Activated CD4-positive, alpha-beta memory T cell treated with anti-CD3 and anti-CD28 coated beads for 36 hours (primary cell): ENCODE measurements at places on chromosomes 6 and 20. TPM values are rescaled to one million over a fixed set of nuclear protein-coding genes. Genes with fewer than 3 reads are reported as not detected.
A peak's percentile ranks its signal among the peaks of the same experiment; 100 is the strongest.

- no peaks in the 10 kb centered on the region for H3K4me1 ChIP-seq
- H3K4me3 ChIP-seq: no peak overlapping the region
- no peaks in the 10 kb centered on the region for H3K27me3 ChIP-seq
- DNase-seq: no peak
- H3K36me3 ChIP-seq: no peaks in the 10 kb centered on the region
Measured at GRCh38 chr20:55139173-55139765, 663.9 kb downstream of the DOK5 start.

DNA sequence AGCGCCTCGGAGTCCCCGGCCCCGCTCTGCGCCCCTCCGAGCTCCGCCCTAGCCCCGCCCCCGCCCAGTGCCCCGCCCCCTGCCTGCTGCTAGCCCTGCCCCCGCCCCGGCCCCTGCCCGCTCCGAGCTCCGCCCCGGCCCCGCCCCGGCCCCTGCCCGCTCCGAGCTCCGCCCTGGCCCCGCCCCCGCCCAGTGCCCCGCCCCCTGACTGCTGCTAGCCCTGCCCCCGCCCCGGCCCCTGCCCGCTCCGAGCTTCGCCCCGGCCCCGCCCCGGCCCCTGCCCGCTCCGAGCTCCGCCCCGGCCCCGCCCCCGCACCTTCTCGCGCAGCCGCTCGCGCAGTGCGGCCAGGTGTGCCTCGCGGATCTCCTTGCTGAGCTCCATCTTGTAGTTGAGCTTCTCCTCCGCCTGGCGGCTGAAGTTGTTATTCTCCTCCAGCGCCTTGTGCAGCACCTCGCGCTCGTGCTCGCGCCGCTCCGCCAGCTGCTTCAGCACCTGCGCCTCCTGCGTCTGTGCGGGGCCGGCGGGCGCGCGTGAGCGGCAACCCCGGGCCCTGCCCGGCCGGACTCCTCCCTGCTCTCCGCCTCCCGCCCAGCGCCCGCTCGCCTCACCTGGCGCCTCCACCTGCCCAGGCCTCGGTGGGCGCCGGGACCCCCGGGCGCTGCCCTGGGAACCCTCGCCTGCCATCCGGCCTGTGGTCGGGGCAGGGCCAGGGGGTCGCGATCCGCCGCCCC, 11.3 kb downstream of the STMN3 start:
- H3K27ac ChIP-seq: peak overlapping the region; percentile 77
- peaks cover 26% of the 10 kb centered on the region for H3K4me1 ChIP-seq
- H3K36me3 ChIP-seq: peaks cover 2% of the 10 kb centered on the region
- H3K27me3 ChIP-seq: no peaks in the 10 kb centered on the region

DNA sequence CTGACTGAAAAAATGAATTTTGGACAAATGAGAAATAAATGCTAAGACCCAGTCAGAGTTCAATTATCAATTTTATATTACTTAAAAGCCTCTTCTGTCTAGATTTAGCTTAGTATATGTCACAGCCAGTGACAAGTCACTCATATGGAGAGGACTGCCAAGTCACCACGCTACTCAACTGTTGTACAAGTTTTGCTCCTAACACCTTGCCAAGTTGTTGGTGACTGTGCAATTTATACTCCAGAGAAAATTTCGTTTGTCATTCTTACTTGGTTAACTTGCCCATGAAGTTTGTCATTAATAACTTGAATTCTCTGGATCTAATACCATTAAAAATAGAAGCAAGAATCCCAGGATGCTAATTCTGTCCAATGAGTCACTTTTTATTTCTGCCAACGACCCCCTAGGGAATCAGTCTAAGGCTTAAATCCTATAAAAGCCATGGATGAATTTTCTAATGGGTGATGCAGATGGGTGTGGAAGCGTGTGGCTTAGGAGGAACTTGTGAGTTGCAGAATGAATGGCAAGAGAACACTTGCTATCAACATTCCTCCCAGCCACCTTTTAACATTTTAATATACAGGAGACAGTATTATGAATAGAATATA, 30.4 kb upstream of the FBXO30 start:
- no peak overlapping the region for H3K27ac ChIP-seq
- H3K4me1 ChIP-seq: no peaks in the 10 kb centered on the region
- no peak for DNase-seq
- no peaks in the 10 kb centered on the region for H3K36me3 ChIP-seq
- H3K27me3 ChIP-seq: no peaks in the 10 kb centered on the region

DNA sequence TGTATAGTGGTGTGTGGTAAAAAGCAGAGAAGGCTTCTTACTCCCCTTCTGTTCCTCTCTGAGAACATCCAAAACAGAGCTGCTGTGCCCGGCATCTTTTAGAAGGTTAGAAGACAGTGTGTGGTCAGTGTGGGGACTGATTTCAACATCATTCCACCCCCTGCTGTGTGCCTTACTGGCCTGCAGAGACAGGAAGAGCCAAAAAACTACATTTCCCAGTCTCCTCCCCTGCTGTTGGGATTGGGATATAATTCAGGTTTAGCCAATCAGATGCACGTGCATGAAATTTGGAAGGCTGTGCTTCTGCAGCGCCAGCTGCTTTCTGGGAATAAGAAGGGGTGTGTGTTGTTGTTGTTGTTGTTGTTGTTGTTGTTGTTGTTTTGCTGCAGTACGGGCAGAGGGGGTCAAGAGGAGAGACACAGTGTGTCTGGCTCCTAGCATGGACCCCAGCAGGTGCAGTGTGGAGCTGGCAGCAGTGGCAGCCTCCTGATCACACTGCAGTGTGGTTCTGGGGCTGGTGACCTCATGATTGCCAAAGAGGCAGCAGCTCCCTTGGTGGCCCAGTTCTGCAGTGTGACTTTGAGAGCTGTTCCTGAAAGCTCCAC, 74.7 kb downstream of the MRPL14 start:
- no peak overlapping the region for H3K4me3 ChIP-seq
- H3K4me1 ChIP-seq: peaks cover 4% of the 10 kb centered on the region
- no peaks in the 10 kb centered on the region for H3K36me3 ChIP-seq
- no peak overlapping the region for H3K27ac ChIP-seq
- DNase-seq: no peak

- H3K27me3 ChIP-seq: no peaks in the 10 kb centered on the region
- DNase-seq: no peak
- no peaks in the 10 kb centered on the region for H3K4me1 ChIP-seq
- no peak overlapping the region for H3K4me3 ChIP-seq
Measured at GRCh38 chr6:150712505-150713252, 113.0 kb downstream of the PLEKHG1 start.

- no peak overlapping the region for H3K4me3 ChIP-seq
- no peaks in the 10 kb centered on the region for H3K27me3 ChIP-seq
- no peak overlapping the region for H3K27ac ChIP-seq
- DNase-seq: no peak
Measured at GRCh38 chr20:46408281-46408731, 1.9 kb upstream of the ELMO2 start.

- H3K4me3 ChIP-seq: peak overlapping the region; percentile 71
- H3K27me3 ChIP-seq: no peaks in the 10 kb centered on the region
- peaks cover 40% of the 10 kb centered on the region for H3K4me1 ChIP-seq
- no peak for DNase-seq
Measured at GRCh38 chr6:3847521-3847920, 1.7 kb upstream of the FAM50B start.

GRCh38 chr6:152874846-152875568, 107.8 kb downstream of the FBXO5 start:
- no peaks in the 10 kb centered on the region for H3K4me1 ChIP-seq
- peaks cover 17% of the 10 kb centered on the region for H3K27me3 ChIP-seq
- no peak overlapping the region for H3K27ac ChIP-seq

DNA sequence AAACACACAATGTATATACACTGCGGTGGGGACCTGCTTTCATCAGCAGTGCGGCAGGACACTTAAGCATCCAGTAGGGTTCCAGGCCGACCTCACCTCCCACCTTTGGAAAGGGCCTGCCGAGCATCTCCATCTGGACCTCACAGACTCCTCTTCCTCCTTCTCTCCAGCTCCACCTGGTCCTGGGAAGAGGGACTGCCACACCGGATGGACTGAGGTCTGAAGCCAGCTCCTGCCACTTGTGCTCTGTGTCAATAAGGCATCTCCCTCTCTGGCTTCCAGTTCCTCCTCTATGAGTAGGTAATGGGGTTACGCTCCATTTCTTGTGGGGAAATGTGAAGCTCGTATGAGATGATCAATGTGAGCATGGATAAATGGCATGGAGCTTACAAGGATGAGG, 19.1 kb upstream of the NNAT start:
- H3K36me3 ChIP-seq: no peaks in the 10 kb centered on the region
- no peak overlapping the region for H3K27ac ChIP-seq
- no peak overlapping the region for H3K4me3 ChIP-seq

GRCh38 chr6:95784869-95785268, 207.5 kb downstream of the MANEA start:
- no peaks in the 10 kb centered on the region for H3K36me3 ChIP-seq
- no peaks in the 10 kb centered on the region for H3K4me1 ChIP-seq
- H3K27me3 ChIP-seq: no peaks in the 10 kb centered on the region

DNA sequence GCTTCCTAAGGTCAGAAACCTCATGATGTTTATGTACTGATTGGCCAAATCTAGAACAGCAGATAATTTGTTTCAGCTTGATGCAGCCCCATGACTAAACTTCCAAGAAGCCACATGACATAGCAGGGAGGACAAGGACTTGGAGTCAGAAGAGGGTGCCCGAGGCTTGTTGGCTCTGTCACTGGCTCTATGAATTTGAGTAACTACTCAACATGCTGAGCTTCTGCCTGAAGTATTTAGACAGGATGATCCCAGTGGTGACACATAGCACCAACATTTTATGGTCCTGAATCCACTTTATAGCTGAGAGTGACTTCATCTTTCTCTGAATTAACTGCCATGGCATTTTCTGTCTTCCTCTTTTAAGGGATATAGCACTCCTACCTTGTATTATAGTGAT, 13.5 kb upstream of the TBX18 start:
- no peak overlapping the region for H3K4me3 ChIP-seq
- no peak overlapping the region for H3K27ac ChIP-seq
- H3K4me1 ChIP-seq: peaks cover 2% of the 10 kb centered on the region
- peaks cover 34% of the 10 kb centered on the region for H3K27me3 ChIP-seq
- DNase-seq: no peak

- H3K4me1 ChIP-seq: peaks cover 58% of the 10 kb centered on the region
- no peaks in the 10 kb centered on the region for H3K27me3 ChIP-seq
- no peak for DNase-seq
Measured at GRCh38 chr20:35088231-35089145, 4.1 kb downstream of the TRPC4AP start.

- no peak overlapping the region for H3K4me3 ChIP-seq
- no peak overlapping the region for H3K27ac ChIP-seq
- peaks cover 22% of the 10 kb centered on the region for H3K27me3 ChIP-seq
- H3K36me3 ChIP-seq: no peaks in the 10 kb centered on the region
Measured at GRCh38 chr20:31974951-31975487, 7.1 kb downstream of the XKR7 start.

DNA sequence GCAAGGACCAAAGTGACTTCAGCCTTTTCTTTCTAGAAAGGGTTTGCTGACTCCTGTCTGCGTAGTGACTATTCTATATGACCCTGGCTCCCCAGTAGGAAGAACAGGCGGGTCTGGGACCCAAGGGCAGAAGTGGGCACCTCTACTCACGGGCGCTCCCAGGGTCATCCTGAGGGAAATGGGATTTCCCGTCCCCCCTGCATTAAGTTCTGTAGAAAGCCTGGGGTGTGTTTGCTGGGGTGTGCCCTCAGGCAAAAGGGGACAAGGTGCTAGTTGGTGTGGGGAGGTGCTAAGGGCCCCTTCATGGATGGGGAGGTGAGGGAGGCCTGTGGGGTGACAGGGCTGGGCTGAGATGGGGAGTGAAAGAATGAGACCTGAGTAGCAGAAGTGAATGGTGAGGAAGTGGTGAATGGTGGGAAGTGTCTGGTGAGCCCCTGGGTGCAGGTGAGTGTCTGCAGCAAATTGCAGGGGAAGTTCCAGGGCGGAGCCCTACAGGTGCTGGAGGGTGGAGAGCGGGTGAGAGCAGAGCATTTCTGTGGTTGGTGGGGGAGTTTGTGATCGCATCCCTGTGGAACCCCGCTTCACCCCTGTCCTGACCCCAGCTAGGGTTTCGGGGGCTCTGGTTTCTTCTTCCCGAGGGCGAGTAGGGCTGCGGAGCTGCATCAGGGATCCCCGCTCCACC, 21.1 kb downstream of the RAET1L start:
- H3K27me3 ChIP-seq: peaks cover 26% of the 10 kb centered on the region
- peak; percentile 61 for DNase-seq
- H3K4me1 ChIP-seq: peaks cover 64% of the 10 kb centered on the region

DNA sequence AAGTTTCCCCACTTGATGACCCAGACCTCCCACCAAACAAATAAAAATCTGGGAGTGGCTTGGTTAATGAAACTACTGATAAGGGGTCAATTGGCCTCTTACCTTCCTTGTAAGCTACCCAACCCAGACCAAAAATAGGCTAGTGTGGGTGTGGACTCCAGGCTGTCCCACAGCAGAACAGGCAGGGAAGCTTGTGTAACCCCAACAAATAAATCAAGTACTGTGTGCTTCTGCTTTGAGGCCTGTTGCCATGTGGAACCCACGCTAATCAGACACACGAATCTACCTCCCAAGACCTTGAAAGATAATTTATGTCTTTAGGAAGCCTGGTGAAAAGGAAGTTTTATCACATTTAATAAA, 33.7 kb upstream of the PAQR8 start:
- H3K4me1 ChIP-seq: peaks cover 9% of the 10 kb centered on the region
- no peak overlapping the region for H3K4me3 ChIP-seq
- no peak for DNase-seq
- H3K36me3 ChIP-seq: no peaks in the 10 kb centered on the region

DNA sequence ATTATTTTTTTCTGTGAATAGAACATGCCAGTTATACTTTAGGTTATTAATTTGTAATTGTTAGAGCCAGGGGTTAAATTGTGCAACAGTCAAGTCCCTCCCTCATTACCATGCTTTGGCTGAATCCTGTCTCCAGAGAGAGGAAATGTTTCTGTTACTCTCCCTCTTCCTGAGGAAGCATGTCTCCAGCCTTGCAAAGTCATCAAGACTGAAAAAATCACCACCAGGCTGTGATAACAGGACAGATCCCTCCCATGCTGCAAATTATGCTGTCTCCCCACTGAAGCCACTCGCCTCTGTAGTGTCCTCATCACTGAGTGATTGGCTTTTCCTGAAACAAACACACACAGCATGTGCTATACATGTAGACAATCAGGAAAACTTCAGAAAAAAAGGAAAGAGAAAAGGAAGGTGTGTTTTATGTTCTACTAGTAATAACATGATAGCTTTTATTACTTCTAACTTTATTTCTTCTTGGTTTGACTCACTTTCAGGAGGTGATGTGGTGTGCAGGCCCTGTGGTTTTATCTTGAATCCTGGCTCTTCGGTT, 290.0 kb upstream of the JAG1 start:
- no peaks in the 10 kb centered on the region for H3K4me1 ChIP-seq
- H3K27ac ChIP-seq: no peak overlapping the region
- no peaks in the 10 kb centered on the region for H3K27me3 ChIP-seq
- H3K36me3 ChIP-seq: no peaks in the 10 kb centered on the region
- DNase-seq: no peak

- H3K27me3 ChIP-seq: peaks cover 5% of the 10 kb centered on the region
- no peaks in the 10 kb centered on the region for H3K36me3 ChIP-seq
- H3K27ac ChIP-seq: no peak overlapping the region
- DNase-seq: no peak
Measured at GRCh38 chr6:6331393-6331792, 10.9 kb upstream of the F13A1 start.

Gene IMPG1
- not detected for total RNA-seq

Gene HAO1
- total RNA-seq: not detected

Gene PKIB
- 0.52 TPM for total RNA-seq

Gene PPP1R14C
- total RNA-seq: 0.36 TPM

Gene BCAS4
- total RNA-seq: 11.6 TPM

Gene WFDC10B
- not detected for total RNA-seq

Gene LTB
- total RNA-seq: 164 TPM

Gene MUC21
- not detected for total RNA-seq
